ENCODE measurements at places on chromosomes 5 and 9.

DNA sequence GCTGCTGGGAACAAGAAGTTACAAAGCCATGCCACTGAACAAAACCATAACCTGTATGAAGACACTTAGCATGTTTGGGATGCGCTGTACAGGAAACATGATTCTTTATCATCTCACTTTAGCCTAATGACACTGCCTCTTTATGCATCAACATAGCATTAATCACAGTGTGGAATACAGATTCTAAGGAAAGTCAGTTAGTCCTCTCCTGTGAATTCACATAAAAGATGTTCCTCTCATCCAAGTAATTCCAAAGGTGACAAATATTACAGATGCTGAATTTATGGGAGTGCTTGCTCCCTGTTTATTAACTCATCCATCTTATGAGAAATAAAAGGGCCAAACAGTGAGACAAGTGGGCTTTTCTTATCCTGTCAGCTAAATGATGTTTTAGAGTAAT, 1677.7 kb downstream of the EFNA5 start:
- no peak for DNase-seq

DNA sequence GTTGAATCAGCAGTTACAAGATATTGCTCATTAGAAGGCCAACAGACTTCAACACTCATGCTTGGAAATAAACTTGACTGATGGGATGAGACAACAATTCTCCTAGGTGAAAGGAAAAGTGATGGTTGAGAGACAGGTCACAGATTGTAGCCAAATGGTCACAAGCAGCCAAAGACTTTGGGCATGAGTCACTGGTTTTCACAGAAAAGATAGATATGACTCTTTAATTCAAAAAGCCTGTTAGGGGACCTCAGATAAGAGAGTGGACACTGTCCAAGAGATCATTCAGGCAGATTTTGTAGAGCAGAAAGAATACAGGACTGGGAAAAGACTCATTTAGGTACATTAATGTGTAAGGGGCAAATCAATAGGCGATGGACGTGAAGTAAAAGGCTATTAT, 982.5 kb downstream of the MAT2B start:
- no peak for DNase-seq

DNA sequence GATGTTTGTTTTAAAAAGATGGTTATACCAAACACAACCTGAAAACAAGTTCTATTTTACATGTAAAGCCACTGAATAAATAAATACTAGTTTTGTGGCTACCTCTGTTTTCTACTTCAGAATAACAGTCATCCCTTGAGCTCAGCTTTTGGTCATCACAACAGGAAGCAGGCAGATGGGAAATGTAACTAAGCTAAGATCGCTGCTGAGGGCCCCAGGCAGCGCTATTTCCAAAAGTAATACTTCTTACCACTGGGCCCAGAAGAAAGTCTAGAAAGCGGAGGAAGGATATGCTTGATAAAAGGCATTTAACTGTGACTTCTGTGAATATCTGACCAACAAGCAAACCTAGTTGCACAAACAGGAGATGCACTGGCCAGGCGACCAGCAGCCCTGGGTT, 61.4 kb downstream of the SERINC5 start:
- no peak for DNase-seq

DNA sequence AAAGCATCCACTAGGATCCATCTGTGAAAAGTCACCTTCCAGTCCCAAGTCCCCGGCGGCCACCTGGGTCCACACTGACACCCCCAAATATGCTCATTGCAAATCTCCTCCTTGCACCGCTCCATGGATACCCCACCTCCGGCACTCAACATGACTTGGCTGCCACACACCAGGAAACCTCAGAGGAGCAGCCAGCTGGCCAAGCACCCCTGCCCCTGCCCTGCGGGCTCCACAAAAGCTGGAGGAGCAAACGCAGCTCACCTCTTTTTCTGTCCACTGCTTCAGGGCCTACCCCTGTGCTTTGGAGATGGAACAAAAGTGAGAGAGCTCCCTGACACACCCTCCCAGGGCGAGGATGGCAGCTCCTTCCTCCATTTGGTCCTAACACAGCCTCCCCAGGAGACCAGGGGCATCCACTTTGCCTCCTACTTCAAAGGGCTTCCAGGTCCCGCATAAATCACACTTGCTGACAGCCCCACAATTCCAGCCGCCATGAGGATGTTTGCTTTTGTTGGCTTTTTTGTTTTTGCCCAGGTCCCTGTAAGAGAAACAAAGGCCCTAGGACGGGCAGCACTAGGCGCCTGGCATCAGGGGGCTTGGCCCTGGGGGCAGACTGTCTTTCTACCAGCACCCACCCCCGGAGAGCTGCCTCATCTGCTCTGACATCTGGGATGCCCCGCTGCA, 14.8 kb downstream of the ROR2 start:
- DNase-seq, result no peak

Measured in posterior cingulate gyrus (tissue), 11 donors.